ENCODE measurements at places on chromosomes 2 and 18. TPM values are rescaled to one million over a fixed set of nuclear protein-coding genes. Genes with fewer than 3 reads are reported as not detected.

TNS1 gene
- 0.49 TPM for total RNA-seq

- H3K4me1 ChIP-seq, result peaks cover 11% of the 10 kb centered on the region
- no peak overlapping the region for H3K4me3 ChIP-seq
These were observed 104.6 kb downstream of the RTN4 start for GRCh38 chr2:54945391-54946219.

DNA sequence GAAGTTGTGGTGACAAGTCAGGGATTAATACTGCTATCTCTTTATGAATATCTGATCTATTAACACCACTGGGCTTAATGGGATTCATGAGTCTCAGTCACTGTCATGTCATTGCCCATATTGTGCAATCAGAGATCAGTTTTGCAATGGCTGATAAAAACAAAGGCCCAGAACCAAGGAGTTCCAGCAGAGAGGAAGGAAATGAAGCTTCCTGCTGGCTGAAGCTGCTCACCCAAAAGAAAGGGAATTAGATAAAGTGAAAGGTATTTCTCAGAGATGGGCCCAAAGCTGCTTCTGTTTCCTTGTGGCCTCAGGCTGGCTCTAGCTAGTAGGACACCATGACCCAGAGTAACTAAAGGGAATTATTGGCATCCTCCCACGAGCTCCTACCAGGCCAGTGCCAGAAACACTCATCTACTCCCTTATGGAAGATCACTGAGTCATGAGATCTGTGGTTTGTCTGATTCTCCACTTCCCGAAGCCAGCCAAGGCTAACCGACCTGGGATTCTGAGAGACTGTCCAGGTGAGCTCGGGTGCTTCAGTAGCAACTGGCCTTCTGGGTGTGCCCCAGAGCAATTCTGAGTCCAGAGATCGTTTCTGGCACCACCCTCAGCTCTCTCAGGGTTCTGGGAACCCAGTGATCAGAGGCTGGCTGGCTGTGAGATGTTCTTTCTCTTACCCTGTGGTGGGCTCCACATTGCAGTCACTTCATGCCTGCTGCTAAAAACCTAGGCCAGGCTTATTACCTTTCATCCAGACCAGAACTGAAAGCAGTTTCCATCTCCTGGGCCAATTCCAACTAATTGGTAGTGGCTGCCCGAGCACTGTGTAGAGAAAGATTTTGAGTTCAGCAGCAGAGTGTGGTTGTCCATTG lies 129.5 kb upstream of the PELI1 start:
- peak; percentile 24 for DNase-seq
- H3K27me3 ChIP-seq, result no peaks in the 10 kb centered on the region
- H3K4me3 ChIP-seq, result no peak overlapping the region
- peaks cover 14% of the 10 kb centered on the region for H3K4me1 ChIP-seq

- no peaks in the 10 kb centered on the region for H3K4me1 ChIP-seq
- H3K4me3 ChIP-seq, result no peak overlapping the region
- H3K27me3 ChIP-seq, result peaks cover 1% of the 10 kb centered on the region
- no peaks in the 10 kb centered on the region for H3K36me3 ChIP-seq
These were observed 209.7 kb upstream of the COPS8 start for GRCh38 chr2:236875906-236876505.

GRCh38 chr2:96907115-96908041 lies 37.5 kb upstream of the SEMA4C start:
- H3K36me3 ChIP-seq, result no peaks in the 10 kb centered on the region
- no peak overlapping the region for H3K27ac ChIP-seq
- peaks cover 7% of the 10 kb centered on the region for H3K4me1 ChIP-seq
- H3K27me3 ChIP-seq, result no peaks in the 10 kb centered on the region
- no peak overlapping the region for H3K4me3 ChIP-seq

Data from CD4-positive, CD25-positive, alpha-beta regulatory T cell (primary cell).